ENCODE measurements at places on chromosomes 1 and 21.

DNA sequence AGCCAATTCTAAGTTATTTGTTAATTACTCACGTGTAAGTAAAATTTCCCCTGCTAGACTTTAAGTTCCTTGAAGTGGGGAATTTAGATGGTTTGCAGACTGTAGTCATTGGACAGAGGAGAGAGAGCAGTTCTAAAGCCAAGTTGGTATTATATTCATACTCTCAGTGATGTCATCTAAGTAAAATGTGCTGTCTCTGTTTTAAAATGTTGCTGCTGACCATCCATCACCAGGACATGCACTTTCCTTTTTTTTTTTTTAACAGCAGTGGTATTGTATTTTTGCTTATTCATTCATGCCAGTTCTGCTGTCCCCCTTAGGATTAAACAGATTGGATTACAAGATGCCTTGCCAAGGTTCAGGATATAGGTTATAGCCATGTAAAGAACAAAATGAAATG lies 2.3 kb downstream of the TTLL7 start:
- no peak for DNase-seq

- no peak for DNase-seq
Measured at GRCh38 chr1:69252696-69253095, 315.0 kb upstream of the LRRC7 start.

DNA sequence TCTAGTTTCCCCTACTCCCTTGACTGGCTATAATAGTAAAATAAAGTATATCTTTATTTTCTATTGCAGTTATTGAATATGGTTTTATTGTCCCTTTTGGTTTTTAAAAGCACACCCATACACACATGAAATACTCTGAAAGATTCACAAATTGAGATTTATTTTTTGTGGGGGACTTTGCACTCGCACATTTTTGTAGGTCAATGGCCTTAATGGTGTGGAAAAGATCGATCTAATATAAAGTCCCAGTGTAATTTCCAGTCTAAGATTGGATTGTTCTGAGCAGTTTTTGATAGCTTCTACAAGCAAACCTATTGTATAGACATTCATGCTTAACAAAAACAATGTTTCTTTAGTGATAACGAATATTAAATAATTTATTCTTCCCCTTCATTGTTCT lies 59.5 kb upstream of the INSL5 start:
- no peak for DNase-seq

GRCh38 chr1:46770541-46770940 lies 28.3 kb upstream of the CYP4B1 start:
- DNase-seq = no peak

DNA sequence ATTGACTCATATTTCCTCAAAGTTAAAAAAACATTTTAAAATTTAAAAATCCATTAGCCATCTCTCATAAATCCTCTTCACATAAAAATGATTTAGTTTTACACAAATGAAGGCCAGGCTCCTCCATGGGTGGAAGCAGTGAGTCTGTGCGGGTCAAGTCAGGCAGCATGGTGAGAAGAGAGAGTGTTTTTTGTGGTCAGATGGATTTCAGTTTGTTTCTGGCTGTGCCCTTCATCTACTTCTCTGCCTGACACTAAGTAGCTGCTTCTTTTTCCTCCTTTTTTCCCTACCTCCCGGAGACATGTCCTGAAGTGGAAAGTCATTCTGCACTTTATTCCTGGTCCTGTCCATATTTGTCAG lies 10.3 kb downstream of the PLA2G4A start:
- no peak for DNase-seq

- no peak for DNase-seq
Measured at GRCh38 chr1:93685918-93686317, 4.3 kb upstream of the BCAR3 start.

GRCh38 chr1:16677552-16678431 lies 11.0 kb upstream of the RNU1-3 start:
- no peak for DNase-seq

GRCh38 chr1:96710708-96711477 lies 10.7 kb upstream of the PTBP2 start:
- DNase-seq = no peak

GRCh38 chr1:113551728-113552127 lies 161.4 kb downstream of the MAGI3 start:
- DNase-seq = no peak

- DNase-seq = no peak
Measured at GRCh38 chr21:16709866-16710550, 802.8 kb upstream of the CXADR start.

- DNase-seq = no peak
Measured at GRCh38 chr1:108732398-108732797, 14.1 kb upstream of the STXBP3 start.

- DNase-seq = peak; percentile 24
Measured at GRCh38 chr1:151340870-151341754, 5.9 kb downstream of the RFX5 start.

DNA sequence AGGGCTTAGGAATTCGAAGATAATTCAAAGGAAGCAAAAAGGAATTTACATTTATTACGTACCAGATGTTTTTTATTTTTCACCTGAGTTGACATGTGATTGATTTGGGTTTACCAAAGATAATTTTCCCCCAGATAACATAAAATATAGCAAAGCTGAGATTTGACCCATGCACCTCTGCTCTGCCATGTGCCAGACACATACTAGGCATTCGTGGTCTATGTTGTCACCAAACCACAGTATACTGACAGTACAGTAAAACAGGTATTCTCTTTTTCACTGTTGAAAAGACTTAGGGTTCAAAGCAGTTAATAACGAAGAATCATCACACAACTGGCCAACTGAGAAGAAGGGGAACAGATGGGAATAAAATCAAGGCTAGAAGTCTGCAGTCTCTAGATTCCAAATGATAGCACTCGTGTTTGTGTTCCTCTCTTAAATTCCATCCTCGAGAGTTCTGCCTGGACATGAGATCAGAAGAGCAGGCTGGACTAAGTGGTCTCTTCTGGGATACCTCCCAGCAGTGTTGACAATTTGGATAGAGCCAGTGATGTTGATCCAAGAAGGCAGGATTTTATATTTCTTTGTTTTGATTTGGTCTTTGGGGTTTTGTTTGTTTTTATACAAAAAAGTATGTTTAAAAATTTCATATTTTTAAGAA lies 85.3 kb upstream of the RAVER2 start:
- no peak for DNase-seq

DNA sequence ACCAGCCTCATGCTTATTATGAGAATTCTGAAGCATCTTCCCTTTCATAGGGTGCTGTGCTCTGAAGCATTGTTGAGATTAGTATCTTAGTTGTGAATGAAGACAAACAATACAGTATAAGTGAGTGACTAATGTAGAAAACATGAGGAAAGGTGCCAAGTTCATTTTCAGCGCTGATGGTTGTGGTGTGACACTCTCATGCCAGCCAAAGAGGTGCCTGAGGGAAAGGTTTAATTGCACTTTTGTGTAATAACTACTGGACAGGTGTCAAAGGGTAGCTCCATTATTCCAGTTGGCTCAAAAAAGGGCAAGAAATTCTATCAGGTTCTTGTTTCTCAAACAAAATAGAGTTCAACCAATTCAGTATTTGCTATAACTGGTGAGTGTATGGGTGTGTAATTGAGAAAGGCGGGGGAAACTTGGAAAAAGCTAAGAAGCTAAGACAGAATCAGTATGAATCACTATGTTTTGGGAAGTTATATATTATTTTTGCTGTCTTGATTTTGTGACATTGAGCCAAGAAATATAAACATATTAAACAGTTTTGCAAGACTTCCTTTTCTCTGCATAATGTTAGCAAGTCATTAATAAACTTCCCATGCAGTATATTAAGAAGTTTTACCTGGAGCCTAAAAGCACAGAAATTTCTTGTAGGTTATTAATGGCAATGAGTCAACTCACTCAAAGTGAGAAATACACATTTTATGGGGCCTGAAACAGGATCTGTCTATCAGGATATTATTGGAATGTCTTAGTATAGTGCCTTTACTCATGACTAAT lies 31.8 kb downstream of the KCNK2 start:
- DNase-seq = no peak
